ENCODE measurements at places on chromosomes 16 and 17.

- DNase-seq, result no peak
Observed at GRCh38 chr16:86224629-86225028, 285.7 kb upstream of the FOXF1 start.

- DNase-seq, result no peak
Observed at GRCh38 chr16:10245002-10245401, 62.8 kb upstream of the GRIN2A start.

DNA sequence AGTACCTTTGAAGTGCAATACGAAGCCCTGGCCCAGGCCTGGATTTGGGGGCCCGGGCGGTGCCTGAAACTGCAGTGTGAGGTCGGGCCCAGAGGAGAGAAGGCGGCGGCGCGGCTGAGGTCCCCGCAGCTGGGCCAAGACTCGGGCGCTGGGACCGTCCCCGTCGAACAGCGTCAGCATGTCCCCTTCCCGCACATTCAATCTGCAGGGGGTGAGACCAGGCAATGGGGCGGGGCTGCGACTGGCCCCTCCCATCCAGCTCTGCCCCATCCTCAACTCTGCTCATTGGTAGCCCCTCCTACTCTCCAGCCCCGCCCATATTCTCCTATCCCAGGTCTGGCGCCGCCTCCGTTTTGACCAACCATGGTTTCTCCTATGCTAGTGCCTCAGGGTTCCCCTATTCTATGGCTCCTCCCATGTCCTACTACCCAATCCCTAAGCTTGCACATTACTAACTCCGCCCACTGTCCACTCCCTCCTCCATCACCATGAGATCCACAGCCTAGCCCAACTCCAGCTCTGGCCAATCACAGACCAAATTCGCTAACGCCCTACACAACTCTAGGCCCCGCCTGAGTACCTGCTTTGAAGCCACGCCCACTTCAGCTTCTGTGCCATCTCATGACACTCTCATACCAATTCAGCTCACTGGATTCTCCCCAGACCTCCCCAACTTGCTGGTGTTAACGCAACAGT lies 14.4 kb upstream of the CDIPT start:
- DNase-seq, result no peak

DNA sequence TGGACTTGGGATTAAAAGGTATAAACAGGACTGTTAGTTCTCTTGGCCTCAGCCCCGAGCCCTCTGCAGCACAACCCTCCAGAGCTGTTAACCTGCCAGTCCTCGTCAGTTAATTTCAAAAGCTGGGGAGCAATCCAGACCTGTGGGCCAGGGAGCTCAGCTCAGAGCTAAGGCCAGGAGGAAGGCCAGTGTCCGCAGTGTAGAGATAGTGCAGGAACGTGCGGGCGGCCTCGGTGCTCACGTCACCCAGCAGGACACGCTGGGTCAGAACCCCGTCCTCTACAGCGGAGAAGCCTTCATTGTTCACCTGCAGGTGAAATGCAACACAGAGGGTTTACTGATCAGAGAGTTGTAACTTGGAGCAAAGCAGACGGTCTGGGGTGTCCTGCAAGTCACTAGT lies 15.4 kb upstream of the NLRC3 start:
- DNase-seq, result no peak

DNA sequence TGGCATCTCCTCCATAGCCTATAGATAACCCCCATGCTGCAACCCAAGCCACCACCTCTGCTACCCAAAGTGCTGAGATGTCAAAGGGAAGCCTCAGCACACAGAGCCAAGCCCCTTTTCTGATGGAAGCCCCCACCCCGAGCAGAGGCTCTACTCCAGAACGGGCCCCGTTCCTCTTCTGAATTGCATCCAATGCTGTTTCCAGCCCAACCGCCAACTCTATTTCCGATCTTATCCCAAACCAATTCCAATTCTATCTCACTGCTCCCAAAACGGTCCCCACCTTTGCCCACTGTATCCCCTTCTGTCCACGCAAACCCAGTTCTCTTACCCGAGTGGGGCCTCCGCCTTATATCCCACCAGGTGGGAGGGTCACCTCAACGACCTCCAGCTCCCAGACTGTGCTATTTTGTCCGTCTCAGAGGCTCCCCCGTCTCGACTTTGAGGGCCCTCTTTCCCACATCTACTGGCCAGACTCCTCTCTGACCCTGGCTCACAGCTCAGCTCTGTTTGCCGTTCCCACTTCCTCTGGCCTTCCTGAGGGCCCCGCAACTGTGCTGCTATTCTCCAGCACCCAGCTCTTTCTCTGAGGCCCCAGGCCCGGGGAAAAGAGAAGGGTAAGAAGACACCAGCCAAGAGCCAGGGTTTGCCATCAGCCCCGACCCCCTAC lies 487 bp downstream of the SRL start:
- DNase-seq, result no peak

GRCh38 chr17:30379303-30379902 lies 676 bp downstream of the CPD start:
- no peak for DNase-seq

DNA sequence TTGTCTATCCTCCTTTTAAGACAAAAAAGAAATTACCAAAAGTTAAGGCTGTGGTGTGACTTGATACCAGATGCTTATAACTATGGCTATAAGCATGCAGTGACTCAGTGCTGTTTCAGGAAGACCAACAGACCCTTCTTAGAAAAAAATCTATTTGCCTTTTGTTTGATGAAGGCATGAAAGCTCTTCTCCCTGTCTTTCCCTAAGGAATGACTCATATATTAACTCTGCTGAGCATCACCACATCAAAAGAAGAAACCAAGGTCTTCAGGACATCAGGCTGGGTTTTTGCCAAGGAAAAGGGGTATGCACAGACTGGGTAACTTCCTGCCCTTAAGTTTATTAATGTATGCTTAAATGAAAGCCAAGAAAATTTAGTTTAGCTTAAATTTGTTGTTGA lies 47.1 kb downstream of the VMP1 start:
- DNase-seq, result peak; percentile 91

GRCh38 chr17:78573955-78574354 lies 3.2 kb downstream of the DNAH17 start:
- no peak for DNase-seq

DNA sequence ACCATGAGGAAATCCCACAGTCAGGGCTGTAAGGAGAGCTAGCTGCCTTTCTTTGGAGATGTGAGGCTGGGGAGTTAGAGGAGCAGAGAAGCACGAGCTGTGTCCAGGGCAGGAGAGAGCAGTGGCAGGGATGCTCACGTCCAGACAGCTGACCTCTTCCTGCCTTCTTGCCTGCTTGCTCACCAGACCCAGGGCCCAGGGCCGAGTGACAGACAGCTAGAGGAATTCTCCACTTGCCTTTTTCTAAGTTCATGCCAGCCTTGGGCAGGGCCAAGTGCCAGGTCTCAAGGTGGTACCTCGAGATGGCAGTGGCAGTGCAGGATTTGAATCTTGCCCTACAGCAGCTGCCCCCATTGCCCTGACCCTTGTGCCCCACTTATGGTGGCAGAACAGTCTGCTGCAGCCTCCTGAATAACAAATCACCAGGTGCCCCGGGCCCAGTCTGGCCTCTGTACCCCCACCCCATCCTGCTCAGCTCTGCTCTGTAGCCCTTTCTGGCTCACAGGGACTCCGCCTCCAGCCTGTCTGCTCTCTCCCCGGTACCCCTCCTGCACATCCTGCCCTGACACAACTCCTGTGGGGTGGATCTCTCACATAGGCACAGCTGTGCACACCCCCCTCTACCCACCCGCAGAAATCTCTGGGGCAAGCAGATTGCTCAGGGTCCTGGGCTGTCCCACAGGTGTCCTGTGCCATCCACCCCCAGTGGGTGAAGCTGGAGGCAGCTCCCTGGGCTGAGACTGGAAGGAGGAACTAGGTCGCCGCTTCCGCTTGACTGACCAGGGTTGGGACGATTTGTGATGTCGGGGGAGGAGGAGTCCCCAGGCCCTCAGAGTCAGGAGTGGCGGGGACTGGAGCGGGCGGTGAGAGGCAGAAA lies 25.9 kb downstream of the GRIN2C start:
- no peak for DNase-seq

DNA sequence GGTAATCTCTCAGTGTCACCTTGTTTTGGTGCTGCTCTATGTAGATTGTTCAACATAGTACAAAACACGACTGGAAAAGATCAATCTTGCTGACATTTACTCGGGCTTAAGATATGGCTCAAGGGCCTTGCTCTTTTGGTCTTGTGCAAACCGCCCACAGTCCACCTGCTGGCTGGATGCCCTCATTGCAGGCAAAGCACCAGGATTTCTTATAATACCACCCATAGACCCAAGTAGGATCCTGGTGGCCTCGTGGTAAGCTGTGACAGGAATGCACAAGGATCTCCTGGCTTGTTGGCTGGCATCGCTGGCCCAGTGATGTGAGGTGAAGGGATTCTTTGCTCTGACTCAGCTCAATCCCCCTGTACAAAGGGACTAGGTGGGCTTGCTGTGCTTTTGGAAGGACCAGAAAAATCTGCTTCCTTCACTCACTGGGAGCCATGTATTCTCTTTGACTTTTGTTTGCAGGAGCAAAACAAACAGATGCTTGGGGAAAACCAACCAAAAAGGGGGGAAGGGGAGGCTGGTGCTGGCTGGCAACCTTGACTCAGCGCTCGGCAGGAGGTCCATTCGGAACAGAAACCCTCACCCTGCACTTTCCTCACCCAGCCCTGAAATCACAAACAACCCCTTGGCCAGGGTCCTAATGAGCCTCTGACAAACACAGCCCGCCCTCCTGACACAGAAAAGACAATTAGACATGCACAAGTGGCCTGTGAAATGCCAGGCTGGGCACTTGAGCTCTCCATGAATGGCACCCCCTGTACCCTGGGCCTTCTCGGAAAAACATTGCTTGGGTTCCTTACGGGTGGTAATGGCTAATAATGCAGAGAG lies 36.6 kb upstream of the MED9 start:
- no peak for DNase-seq

- DNase-seq, result no peak
Observed at GRCh38 chr17:76631821-76632565, 11.6 kb downstream of the ST6GALNAC1 start.

DNA sequence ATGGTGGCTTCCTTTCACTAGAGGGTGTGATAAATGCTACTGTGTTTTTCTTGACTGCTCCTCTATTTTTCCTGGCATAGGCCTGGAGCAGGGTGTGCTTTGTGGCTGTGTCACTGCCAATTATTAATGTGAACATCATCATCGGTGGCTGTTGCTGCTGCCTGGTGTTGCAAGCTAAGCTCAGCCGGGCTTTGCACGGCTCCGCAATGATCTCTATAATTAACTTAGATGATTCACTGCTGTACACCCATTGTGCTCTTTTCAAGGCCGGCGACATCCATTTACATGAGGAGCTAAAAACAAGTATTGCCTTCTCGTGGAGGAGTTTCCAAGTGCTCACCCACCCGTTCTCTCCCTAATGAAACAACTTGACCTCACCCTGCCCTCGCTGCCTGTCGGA lies 160.1 kb upstream of the IRX3 start:
- DNase-seq, result no peak

- DNase-seq, result no peak
Observed at GRCh38 chr16:84614623-84614967, 3.3 kb downstream of the COTL1 start.
